Globus pallidus (tissue), 1 donor: ENCODE measurements at places on chromosomes 6 and 20.
A peak's percentile ranks its signal among the peaks of the same experiment; 100 is the strongest.

DNA sequence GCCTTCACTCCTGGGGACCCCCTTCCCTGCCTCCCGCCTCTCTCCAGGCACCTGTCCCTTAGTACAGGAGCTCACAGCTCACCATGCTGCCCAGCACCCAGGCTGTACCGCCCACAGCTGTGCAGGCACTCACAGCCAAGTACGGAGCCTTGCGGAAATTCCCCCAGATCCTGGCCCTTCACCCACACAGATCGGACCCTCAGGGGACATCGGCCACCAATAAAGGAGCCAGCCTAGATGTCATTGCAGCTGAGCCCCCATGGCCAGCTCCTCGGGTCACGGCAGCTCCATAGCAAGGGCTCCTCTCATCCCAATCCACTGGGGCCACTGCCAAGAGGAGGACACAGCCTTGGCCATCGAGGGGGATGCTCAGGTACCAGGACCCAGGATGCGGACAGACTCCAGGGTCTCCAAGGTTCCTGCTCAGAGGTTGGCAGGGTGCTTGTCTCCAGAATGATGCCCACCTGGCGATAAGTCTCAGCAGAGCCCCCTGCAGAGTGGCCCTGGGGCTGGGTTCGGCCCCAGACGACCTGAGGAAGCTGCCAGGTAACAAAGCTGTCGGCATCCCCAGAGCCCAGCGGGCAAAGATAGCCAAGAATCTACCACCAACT, 82.3 kb downstream of the YTHDF1 start:
- no peak for DNase-seq

GRCh38 chr20:64063389-64064144, 569 bp downstream of the TCEA2 start:
- no peak for DNase-seq

DNA sequence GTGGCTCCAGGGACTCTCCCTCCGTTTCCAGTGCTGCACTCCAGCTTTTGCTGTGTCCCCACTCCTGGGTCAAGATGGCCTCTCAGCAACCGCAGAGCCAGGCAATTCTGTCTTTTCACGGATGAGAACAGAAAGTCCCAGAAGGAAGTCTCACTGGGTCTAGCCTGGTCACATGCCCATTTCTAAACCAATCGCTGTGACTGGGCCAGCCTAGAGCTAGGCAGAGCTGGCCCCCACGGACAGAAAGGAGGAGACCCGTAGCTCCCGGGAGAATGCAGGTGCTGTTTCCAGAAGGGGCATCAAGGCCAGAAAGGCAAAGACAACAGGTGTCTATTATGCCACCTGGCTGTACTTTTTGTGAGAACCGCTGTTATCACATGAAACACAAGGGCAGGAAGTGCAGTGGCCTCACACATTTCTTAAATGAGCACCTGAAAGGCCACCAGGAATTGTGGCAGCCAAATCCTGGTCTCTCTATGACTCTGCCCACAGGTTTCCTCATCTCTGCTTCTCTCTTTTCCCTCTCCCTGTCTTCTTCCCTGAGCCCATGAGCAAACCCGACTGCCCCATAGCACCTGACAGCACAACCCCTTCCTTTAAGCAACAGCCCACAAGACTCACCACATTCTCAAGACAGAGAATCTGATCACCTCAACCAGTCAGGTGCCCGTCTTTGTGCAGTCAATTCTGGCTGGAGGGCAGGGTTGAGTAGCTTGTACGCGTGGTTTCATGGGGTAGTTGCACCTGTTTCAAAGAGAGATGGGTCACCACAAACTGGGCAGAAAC, 37.1 kb upstream of the B4GALT5 start:
- DNase-seq: no peak

GRCh38 chr6:112016320-112016719, 37.6 kb upstream of the CCN6 start:
- DNase-seq: no peak

DNA sequence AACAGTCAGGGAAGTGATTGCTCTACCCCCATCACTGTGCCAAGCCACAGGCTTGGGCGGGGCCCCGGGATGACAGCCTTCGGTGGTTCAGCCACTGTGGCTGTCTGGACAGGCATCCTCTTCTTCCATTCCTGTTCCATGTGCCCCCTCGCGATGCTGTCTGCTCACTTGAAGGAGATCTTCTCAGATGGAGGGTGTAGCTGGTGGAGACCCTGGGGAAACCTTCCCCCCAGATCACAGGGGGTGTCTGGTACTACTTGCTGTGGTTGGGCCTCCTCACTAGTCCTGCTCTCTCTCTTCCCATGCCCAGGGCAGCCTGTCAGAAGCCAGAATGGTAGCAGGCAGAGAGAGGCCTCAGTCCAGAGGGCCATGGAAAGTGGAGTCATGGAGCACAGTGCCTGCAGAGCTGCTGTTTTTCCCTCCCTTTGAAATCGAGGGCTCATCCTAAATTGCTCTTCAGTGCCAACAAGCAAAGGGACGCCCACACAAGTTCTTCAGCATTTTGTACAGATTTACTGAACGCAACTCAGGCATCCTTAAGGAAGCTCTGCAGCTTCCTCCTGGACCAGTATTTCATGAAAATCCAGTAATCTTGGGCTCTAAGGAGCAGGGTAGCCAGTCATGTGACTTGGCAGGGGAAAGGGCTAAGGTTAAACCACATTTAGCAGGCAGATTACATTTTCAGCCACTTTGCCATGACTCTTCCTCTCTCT, 326.6 kb downstream of the ZFAND3 start:
- DNase-seq: no peak

DNA sequence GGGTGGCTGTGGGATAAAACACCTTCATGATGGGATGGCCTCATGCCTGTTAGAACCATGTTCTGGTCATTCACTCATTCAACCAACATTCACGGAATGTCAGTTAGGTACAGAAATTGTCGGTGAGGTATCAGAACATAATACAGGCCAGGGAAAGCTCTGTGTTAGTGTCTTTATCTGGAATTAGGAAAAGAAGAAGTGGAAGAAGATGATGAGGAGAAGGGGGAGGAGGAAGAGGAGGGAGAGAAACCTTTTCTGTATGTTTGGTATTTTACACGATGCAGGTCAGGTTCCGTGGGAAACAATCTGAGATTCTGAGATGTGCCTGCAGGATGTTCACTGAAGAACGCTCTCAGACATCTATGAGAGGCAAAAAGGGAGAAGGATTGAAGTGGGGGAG, 5.6 kb downstream of the ADTRP start:
- no peak for DNase-seq

GRCh38 chr20:38152621-38153221, 12.3 kb downstream of the TGM2 start:
- DNase-seq: no peak

DNA sequence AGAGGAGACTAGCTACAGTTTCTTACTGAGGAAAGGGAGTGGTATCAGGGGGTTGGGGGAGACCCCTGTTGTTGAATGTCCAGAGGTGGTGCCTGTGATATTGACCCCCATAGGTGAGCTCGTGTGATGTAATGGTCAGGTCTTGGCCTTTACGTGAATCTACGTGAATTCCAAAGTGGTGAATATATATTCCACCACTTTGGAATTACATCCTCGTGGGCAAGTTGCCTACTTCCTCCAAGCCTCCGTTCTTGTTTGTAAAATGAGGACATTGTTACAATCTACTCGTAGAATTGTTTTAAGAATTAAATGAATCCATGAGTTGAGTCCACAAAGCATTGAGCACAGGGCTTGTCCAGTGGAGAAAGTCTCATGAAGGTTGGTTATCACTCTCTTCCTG, 47.3 kb downstream of the TSHZ2 start:
- no peak for DNase-seq

DNA sequence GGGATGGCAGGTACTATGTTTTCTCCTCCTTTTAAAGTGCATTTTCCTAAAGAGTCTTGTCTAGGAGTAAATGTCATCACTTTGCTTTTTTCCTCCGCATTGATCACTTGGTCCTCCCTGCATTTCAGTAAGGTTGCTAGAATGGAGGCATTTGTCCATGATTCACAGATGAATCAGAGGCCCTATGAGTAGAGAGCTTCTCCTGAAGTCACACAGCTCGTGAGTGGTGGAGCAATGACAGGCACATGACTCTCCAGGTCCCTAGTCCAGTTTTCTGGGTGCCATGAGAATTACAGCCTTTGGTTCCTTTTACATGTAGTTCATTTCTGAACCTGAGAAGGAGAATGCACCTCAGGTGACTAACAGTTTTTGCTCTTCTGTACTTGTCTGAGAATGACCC, 50.5 kb downstream of the HLA-A start:
- DNase-seq: no peak

DNA sequence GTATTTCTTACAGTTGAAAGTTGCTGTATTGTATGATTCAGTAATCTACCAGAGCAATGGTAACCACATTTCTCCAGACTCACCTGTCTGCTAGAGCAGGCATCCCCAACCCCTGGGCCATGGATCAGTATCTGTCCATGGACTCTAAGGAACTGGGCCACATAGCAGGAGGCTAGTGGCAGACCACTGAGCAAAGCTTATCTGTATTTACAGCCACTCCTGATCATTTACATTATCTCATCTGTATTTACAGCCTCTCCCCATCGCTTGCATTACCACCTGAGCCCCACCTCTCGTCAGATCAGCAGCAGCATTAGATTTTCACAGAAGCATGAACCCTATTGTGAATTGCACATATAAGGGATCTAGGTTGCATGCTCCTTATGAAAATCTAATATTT, 60.3 kb upstream of the MANEA start:
- no peak for DNase-seq

GRCh38 chr6:75431379-75431778, 62.2 kb downstream of the FILIP1 start:
- no peak for DNase-seq

- DNase-seq: peak; percentile 40
Observed at GRCh38 chr6:34656378-34657036, 40.1 kb downstream of the ILRUN start.
